ENCODE measurements at places on chromosomes 13 and 19. TPM values are rescaled to one million over a fixed set of nuclear protein-coding genes. Genes with fewer than 3 reads are reported as not detected.
A peak's percentile ranks its signal among the peaks of the same experiment; 100 is the strongest.

Gene GPR183
- total RNA-seq, result 10.4 TPM

DNA sequence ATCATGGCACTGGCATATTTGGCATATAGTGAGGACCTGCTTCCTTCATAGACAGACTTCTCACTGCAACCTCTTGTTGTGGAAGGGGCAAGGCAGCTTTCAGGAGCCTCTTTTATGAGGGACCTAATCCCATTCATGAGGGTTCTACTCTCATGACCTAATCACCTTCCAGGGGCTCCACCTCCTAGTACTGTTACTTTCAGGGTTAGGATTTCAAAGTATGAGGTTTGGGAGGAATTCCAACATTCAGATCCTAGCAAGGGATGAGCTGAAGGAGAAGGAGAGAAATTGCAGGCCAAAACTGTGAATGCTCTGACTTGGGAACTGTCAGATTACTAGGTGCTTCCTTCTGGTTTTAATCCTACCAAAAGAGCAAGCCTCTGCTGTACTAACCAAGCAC lies 87.8 kb downstream of the LMO7 start:
- H3K4me3 ChIP-seq, result no peak overlapping the region
- H3K27me3 ChIP-seq, result no peaks in the 10 kb centered on the region
- H3K36me3 ChIP-seq, result peaks cover 12% of the 10 kb centered on the region
- no peak overlapping the region for H3K27ac ChIP-seq
- no peak for DNase-seq

Gene MAP4K1
- total RNA-seq, result 221 TPM

Gene RNF113B
- total RNA-seq, result not detected

Gene CBARP
- not detected for total RNA-seq

DNA sequence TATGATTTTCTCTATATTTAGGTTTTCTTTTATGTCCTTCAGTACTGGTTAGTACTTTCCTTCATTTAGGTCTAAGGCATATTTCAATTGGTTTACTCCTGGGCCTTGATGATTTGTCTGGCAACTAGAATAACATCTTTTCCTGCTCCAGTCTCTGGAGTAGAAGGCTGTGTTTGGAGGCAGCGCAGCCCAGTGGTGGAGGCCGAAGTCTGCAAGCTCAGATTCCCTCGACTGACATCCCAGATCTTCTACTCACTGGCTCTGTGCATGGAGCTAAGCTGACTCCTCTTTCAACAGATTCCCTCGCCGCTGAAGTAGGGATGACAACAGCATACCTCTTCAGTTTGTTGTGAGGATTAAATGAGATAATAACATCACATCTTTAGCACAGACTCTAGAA lies 141.0 kb downstream of the RAP2A start:
- no peak overlapping the region for H3K4me3 ChIP-seq
- H3K27ac ChIP-seq, result peak overlapping the region; percentile 18
- H3K36me3 ChIP-seq, result no peaks in the 10 kb centered on the region
- H3K4me1 ChIP-seq, result no peaks in the 10 kb centered on the region
- H3K27me3 ChIP-seq, result peaks cover 8% of the 10 kb centered on the region
- DNase-seq, result no peak

Gene OR10H2
- not detected for total RNA-seq

DNA sequence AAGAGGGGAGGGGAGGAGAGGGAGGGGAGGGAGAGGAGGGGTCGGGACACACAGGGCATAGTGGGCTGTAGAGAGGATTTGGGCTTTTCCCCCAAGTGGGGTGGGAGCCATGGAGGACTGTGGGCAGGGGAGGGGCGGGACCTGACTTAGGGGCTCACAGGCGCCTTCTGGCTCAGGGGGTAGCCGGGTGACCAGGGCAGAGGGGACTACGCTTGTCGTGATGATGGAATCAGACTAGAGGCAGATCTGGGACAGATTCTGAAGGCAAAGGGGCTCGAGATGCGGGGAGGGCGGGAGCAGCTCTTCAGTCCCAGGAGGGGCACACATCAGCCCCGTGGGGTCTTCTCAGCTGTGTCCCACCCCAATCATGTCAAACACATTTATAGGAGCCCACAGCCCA lies 13.5 kb downstream of the NDUFA11 start:
- no peak for DNase-seq
- H3K4me3 ChIP-seq, result no peak overlapping the region
- H3K36me3 ChIP-seq, result peaks cover 4% of the 10 kb centered on the region
- peaks cover 8% of the 10 kb centered on the region for H3K27me3 ChIP-seq
- H3K4me1 ChIP-seq, result no peaks in the 10 kb centered on the region
